ENCODE measurements at places on chromosomes 12 and 14.

DNA sequence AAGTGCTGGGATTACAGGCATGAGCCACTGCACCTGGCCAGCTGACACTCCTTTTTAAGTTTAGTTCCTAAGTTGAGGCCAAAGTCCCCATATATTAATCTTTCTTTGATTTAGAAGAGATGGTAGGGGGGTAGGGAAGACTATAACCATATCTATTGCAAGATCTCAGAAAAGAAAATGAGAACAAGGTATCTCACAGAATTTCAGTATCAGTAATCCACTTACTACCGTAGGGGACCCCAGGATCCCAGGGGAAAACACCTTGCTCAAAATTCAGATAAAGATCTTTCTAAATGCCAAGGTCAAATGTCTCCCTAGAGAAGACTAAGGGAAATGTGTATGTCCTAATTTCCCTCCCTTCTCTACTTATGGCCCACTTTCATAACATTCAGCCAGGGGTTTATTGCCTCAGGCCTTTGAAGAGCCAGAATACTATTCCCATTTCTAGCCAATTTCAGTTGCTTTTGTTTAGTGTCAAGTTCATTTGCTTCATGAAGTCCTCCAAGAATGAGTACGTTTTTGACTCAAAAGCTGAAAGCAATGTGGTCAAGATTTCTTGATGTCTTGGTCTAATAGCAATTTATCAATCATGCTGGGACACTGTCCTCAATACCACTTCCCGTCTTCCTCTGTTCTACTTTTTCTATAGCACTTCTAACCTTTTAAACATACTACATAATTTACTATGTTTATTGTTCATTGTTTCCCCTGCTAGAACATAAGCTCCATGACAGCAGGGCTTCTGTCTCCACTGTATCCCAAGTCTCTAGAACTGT, 86.3 kb downstream of the DCAF5 start:
- DNase-seq = no peak

DNA sequence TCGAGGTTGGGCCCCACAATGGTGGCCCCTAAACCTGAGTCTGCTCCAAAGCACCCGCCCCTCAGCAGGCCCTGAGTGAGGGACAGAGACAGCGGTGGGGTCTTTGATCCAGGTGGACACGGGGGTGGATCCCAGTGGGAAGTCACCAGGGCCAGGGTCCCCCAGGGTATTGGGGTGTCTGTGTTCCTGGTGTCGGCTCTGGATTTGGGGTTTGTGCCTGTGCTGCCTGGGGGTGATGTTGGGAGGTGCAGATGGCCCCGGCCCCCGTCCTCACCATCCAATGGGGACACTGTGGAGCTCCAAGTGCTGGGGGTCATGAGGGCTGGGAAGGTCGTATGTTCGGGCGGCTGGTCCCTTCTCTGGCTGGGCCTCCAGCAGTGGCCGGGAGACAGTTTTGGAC, 354.2 kb downstream of the TMEM121 start:
- peak; percentile 46 for DNase-seq

GRCh38 chr14:43900173-43900655, 606.9 kb downstream of the FSCB start:
- DNase-seq = no peak

- DNase-seq = no peak
Measured at GRCh38 chr12:26118308-26118707, 6.5 kb downstream of the BHLHE41 start.

DNA sequence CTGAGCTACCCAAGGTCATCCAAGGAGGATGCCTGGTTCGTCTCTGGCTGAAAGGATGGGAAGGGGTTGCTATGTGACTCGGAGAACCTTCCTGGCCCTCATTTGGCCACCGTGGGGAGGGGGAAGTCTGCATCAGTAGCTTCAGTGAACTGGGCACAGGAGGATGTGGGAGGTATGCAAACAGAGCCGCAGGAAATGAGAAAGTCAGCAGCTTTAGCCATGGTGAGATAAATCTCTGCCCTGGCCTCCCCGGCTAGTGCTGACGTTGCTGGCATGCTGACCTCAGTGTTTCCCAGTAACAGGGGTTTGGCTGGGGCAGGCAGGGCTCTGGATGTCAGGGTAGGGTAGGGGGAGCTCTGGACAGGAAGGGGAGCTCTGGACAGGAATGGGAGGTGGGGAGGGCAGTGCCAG, 2.3 kb upstream of the CEBPE start:
- DNase-seq = no peak
